ENCODE measurements at places on chromosomes 5 and 9. TPM values are rescaled to one million over a fixed set of nuclear protein-coding genes. Genes with fewer than 3 reads are reported as not detected.

DNA sequence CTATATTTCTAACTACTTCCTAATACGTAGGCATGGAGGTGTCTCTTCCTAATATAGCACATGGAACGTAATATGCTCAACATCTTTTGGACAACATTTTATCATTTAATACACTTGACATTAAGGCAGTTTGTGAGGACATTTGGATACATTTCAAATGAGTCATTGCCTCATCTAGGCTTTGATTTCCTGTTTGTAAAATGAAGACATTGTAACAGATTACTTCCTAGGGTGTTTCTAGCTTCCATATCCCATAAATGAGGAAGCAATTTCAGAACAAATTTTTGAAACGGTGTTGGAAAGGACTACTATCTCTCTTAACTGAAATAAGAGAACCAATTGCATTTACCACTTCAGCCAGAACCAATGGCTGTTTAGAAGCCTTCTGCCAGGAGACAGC, 38.7 kb downstream of the SLC28A3 start:
- DNase-seq, result no peak

- DNase-seq, result no peak
Measured at GRCh38 chr9:89576404-89576839, 28.4 kb upstream of the GADD45G start.

DNA sequence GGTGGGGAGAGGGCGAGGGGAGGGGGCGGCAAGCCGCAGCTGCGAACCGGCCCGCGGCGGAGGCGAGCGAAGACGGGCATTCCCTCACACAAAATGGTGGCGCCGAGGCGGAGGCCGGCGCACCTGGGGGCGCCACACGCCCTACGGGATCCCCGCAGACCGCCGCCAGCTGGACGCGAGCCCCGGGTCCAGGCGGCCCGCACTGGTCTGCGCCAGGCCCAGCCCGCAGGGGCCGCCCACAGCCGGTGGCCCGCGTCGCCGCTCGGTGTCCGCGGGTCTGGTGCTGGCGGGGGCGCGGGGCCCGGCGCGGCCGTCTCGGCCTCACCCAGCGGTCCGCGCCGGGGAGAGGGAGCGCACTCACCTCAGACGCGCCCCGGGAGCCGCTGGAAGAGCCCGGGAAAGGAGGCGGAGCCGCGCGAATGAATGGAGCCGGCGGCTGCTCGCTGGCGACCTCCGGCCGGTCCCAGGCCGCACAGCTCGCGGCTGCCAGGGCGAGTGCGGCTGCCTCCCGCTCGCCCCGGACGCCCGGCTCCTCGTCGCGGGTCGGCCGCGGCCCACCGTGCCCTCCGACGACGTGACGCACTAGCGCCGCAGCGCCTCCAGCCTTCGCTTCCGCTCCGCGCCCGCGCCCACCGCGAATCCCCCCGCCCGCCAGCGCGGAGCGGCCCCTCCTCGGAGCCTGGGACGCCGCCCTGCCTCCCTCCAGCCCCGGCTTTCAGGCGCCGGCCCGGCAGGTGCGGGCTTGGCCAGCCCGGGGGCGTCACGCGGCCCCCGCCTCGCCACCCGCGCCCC, at the start of gene FAM169A:
TSS of gene FAM169A (minus strand) at position 584 of the 792 bp plus-strand sequence. CDS start 24,711 bp downstream, outside the sequence.
- peak; percentile 70 for DNase-seq

- no peak for DNase-seq
Measured at GRCh38 chr5:167754501-167755021, 536.9 kb upstream of the WWC1 start.

Gene RNF180
- 14.0 TPM for total RNA-seq

Gene TOR4A
- total RNA-seq, result 27.4 TPM

Gene SPTAN1
- total RNA-seq, result 358 TPM

DNA sequence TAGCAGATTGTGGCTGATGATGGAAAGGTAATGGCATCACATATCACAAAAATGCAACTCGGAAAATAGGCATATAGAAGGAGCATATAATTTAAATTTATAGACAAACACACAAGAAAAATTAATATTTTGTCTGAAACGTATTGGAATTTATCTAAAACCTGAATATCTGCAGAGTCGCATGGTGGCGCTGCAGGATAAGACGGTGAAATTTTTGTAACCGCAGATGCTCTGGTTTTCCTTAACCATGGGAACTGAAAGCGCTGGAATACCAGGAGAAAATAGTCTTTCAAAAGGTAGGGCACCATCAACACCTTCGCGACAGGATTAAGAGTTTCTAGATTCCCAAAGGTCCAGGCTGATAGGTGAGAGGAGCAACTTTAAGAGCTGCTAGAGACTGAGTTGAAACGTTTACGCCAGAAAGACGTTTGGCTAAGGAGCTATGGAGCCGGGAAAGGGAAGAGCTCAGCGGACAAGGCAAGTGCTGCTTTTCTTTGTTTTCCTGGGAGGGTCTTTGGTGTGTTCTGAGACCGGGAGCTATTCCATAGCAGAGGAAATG, 11.0 kb upstream of the PCDHB15 start:
- no peak for DNase-seq

Measured in upper lobe of right lung (tissue), 1 donor.